ENCODE measurements at places on chromosomes 2 and 18.

DNA sequence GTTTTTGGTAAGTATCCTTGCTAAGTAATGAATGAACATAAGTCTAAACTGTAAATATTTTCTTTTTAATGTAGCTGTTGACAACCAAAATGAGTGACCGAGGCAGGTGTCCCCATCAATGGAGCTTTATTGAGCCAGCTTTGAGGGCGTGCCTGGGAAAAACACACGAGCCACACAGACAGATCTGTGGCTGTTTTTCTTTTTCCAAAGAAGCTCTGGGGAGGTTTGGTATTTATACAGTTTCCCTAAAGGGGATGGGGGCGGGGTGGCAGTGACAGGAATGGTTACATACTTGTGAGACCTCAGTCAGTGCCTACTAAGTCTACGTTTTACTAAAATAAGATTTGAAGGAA, 11.2 kb downstream of the DBI start:
- DNase-seq = no peak

DNA sequence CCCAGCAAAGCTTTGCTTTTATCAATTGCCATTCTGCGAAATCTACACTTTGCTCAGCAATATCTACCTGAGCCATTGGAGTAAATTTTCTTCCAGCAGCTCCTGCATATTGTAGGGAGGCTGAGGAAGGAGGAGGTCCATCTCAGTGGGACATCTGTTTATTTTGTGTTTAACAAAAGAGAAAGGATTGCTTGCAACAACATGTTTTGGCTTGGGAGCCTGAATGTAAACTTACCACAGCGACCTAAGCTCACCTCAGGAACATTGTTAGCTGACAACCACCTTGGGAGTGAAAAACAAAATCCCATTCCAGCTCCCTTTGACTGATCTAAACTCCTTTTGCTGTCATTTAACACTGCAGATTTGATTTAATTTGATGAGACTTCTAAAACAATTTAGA, 356.1 kb downstream of the SS18 start:
- no peak for DNase-seq

GRCh38 chr2:5915881-5916310, 223.7 kb downstream of the SOX11 start:
- no peak for DNase-seq

- no peak for DNase-seq
Observed at GRCh38 chr18:12324991-12325725, 17.1 kb downstream of the TUBB6 start.

DNA sequence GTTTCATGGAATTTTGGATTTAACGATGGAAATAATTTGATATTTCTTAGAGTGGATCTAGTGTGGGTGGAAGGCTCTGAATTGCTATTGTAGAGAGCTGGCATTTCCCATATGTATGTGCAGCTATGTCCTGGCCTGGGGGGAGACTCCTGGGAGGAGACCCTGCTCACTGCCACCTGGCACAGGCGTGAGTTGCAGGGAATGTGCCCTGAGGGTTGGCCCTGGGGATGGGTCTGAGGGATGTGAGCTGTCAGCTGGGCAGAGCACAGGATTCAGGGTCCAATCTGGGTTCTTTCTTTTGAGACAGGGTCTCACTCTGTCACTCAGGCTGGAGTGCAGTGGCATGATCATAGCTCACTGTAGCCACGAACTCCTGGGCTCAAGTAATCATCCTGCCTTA, 120.2 kb downstream of the CLIP4 start:
- no peak for DNase-seq

DNA sequence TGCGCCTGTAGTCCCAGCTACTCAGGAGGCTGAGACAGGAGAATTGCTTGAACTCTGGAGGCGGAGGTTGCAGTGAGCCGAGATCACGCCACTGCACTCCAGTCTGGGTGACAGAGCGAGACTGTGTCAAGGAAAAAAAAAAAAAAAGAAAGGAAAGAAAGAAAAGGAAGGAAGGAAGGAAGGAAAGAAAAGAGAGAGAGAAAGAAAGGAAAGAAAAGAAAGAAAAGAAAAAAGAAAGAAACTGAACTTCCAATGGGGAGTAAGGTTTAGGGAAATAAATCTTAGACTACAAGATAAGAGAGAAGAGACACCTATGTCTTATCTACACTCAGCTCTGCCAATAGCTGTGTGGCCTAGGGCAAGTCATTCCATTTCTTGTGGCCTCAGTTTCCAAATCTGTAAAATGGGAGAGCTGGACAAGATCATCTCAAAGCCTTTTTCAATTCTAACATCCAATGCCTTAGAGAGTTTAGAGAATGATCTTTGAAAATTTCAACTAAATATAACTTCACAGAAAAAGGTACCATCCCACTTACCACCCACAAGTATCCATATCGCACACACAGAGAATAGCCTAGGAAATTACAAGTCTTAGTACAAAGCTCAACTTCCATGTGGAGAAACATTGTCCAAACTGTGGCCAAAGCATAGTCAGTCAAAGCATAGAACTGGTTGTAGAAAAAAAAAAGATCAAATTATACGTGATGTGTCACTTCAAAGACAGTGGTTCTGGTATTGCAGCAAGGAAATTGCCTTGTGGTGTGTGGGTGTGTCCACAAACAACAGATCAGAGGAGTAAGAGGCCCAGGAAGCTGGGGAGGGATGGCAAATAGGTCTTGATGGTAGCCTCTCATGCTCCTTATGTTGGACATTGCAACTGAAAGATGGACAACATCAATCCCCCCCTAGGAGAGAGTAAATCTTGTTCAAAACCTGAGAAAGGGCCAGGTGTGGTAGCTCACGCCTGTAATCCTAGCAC, 42.4 kb downstream of the SLC14A2 start:
- DNase-seq = no peak

DNA sequence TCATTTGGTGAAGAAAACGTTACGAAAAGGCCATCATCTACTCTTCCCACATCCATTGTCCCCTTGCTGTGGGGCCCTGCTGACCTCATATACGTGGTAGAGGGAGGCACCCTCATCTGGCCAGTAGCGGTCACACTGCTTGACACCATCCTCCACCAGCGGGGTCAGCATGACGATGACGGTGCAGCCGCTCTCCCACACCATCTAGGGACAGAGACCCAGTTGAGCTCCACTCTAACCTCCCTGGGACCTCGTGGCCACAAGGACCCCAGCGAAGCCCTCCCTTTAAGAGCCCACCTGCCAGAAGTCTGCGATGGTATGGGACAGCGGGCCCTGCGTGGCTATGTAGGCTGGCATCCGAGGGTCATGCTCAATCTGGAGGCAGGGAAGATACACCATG, 13.1 kb downstream of the PTPRN start:
- no peak for DNase-seq

DNA sequence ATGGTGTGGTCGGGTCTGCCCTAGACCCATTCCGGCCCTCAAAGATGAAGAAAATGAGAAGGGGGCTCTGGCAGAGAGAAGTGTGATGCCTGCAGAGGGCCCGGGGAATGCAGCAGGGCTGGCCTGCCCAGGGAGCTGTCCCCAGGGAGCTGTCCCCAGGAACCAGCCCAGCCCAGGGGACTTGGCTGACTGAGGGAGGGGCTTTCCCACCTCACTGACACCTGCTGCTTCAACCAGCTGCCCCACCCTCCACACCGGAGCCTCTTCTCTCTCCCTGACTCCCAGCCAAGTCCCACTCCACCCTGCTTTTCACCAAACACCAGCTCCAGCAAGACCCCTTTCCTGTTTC, 111.2 kb downstream of the STPG4 start:
- DNase-seq = no peak

- DNase-seq = no peak
Observed at GRCh38 chr2:144512891-144513351, 7.0 kb downstream of the ZEB2 start.

- DNase-seq = no peak
Observed at GRCh38 chr2:225737556-225737955, 338.0 kb downstream of the NYAP2 start.

- no peak for DNase-seq
Observed at GRCh38 chr18:45416168-45416567, 199.1 kb upstream of the SLC14A2 start.

GRCh38 chr2:171706152-171706803, 19.0 kb downstream of the DYNC1I2 start:
- no peak for DNase-seq

GRCh38 chr2:105518897-105519296, 120.0 kb upstream of the FHL2 start:
- DNase-seq = no peak

DNA sequence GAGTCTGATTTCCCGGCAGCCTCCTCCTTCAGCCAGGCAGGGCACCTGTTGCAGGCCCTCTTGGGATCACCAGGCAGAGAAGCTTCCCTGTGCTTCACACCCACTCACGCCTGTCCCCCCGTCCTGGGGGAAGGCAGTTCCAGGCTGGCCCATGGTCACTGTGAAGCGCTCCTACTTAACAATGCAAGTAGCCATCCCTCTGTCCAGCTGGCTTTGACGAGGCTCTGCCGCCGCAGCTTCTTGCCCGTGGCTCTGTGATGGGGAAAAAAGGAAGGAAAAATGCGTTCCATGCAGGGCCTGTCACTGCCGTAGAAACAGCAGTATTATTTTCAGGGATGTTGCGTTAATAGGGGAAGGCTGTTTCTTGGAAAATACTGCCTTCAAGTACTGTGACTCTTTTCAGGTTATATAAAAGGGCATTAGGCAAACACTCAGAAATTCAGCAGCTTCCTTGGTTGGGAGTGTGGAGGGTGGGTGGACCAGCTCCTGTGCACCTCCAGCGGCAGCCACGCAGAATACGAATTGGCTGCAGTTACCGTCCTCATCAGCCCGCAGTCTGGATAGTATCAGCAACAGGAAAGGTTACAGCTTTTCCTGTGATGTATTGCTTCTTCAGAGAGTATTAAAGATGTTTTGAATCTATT, 232.3 kb downstream of the KLHL29 start:
- DNase-seq = no peak

- DNase-seq = peak; percentile 16
Observed at GRCh38 chr2:9205963-9206948, at the start of gene ASAP2. TSS of gene ASAP2 (plus strand) at chr2:9206812. CDS start at chr2:9207105, 293 bp downstream.
